ENCODE measurements at places on chromosomes 3 and 15.

GRCh38 chr3:56994391-56994790, 66.1 kb upstream of the SPATA12 start:
- H3K27me3 ChIP-seq, result no peaks in the 10 kb centered on the region
- no peak overlapping the region for H3K27ac ChIP-seq
- no peak overlapping the region for H3K4me3 ChIP-seq
- H3K36me3 ChIP-seq, result no peaks in the 10 kb centered on the region

DNA sequence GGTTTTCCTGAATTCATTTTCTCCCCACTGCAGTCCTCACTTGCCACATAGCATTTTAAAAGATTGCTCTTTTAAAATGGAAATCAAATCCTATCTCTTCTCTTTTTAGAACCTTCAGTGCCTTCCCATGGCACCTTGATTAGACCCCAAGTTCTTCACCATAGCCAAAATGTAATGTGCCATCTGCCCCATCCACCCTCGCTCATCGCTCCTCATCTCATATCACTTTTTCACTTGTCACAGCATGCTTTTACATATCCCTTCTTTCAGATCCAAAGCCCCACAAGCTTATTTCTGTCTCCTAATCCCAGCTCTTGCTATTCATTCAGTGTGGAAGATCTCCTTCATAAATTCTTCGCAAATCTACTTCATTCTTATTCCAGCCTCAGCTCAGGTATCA, 161.7 kb downstream of the CD47 start:
- no peak overlapping the region for H3K27ac ChIP-seq
- no peak overlapping the region for H3K4me3 ChIP-seq
- peaks cover 13% of the 10 kb centered on the region for H3K4me1 ChIP-seq
- no peaks in the 10 kb centered on the region for H3K27me3 ChIP-seq

GRCh38 chr3:108208831-108209230, 13.4 kb downstream of the IFT57 start:
- DNase-seq, result no peak
- H3K4me3 ChIP-seq, result no peak overlapping the region
- no peaks in the 10 kb centered on the region for H3K36me3 ChIP-seq
- H3K27me3 ChIP-seq, result no peaks in the 10 kb centered on the region

DNA sequence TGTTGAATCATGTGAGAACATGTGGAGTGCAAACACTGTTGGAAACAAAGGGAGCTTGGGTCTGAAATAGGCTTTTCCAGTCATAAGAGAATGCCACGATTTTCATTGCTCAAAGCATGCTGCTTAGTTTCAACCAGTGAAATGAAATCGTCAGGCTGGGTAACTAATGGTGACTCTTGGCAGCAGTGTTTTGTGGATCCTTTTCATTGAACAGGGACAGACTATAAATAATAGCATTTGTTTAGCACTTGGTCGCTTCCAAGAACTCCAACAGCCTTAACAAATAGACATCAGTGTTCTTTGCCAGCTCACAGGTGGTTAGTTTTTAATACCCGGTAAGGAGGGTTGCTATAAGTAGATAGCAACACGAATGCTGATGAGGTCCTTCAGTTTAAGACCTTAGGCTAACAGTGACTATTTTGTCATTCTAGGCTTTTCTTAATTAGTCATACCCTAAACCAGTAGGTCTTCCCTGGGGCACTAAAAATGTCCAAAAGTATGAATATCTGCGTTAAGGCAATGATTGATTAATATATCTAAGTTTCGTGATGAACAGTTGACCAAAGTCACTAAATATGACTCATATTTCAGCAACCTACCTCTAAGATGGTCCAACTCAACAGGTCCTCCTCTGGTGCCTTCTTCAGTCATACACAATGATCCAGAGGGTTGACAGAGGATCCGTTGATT, 15.8 kb downstream of the TP63 start:
- no peak overlapping the region for H3K4me3 ChIP-seq
- no peak for DNase-seq
- no peaks in the 10 kb centered on the region for H3K4me1 ChIP-seq
- H3K36me3 ChIP-seq, result no peaks in the 10 kb centered on the region

Data from vagina (tissue), 2 donors.